ENCODE measurements at places on chromosomes 7 and 10.

- DNase-seq = no peak
Measured at GRCh38 chr10:95445223-95445836, 115.8 kb downstream of the SORBS1 start.

GRCh38 chr10:79475877-79476276, 30.5 kb upstream of the ZCCHC24 start:
- DNase-seq = no peak

- no peak for DNase-seq
Measured at GRCh38 chr10:36450380-36450779, 675.0 kb upstream of the ANKRD30A start.

DNA sequence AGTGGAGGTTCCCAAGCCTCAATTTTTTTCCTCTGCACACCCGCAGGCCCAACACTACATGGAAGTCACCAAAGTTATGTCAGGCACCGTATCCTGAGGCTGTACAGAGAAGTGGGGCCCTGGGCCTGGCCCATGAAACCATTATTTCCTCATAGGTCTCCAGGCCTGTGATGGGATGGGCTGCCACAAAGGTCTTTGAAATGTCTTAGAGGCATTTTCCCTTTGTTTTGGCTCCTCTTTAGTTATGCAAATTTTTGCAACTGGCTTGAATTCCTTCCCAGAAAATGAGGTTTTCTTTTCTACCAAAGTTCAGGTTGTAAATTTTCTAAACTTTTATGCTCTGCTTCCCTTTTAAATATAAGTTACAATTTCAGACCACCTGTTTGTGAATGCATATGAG, 365.2 kb downstream of the HGF start:
- no peak for DNase-seq

DNA sequence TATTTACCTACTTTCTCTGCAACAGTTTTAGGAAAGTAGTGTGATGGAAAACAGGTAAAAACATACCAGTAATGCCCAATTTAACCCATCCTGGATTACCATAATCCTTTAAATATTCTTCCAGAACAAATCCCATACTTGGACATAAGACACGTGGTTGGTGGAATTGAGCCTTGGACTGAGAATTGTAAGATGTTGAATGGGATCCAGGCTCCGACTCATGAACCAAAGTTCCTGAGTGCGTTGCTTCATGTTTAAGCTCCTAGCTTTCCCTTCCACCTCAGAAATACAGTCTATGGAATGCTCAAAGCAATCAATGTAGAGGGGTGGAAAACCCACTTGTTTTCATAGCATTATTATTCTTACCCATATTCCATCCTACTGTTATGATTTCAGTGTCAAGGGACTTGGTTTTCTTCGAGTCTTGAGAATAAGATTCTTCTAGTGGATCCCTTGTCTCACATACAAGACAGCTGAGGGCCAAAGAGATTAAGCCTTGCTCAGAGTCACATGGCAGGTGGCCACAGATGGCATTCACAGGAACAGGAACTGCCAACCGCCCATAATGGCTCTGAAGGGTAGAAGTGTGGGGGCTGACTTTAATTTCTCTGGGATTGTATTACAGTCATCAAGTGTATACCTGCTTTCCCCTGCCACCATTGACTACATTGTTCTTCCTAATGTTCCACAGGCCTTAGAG, 171.2 kb downstream of the GFRA1 start:
- DNase-seq = no peak

GRCh38 chr10:60170250-60170649, 219.4 kb downstream of the ANK3 start:
- DNase-seq = no peak

GRCh38 chr10:92855560-92855959, 7.2 kb downstream of the EXOC6 start:
- DNase-seq = no peak

DNA sequence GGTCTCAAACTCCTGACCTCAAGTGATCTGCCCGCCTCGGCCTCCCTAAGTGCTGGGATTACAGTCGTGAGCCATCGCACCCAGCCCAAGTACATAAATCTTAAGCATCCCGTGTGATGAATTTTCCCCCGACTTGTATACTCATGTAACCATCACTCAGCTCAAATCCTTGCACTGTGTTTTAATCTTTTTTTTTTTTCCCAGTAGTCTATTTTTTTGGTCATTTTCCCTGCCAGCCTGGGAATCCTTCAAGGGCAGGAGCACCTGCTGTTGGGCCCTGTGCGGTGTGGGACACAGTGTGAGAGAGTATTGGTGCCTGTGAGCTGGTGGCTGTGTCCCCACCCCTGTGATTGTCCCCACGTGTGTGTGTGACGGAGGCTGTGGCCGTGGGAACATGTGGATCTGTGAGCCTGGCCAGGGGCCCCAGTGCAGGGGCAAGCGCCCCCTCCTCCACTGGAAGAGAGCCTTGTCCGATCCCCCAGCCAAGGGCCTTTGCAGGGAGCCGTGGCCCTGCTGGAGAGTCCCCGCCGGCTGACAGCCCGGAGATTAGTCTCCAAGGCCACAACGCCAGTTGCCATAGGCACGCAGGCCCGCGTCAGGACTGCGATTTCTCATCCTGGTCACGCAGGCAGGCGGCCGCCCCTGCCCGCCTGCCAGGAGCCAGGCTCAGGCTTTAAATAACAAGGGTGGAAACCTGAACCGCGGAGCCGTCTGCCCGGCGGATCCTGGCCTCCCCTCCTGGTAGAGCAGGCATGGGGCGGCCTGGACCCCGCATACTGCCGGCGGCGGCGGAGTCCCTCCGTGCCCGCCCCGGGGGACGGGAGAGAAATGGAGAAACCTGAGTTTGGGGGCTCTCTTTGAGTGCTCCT, 26.5 kb downstream of the GTF2IRD1 start:
- no peak for DNase-seq

DNA sequence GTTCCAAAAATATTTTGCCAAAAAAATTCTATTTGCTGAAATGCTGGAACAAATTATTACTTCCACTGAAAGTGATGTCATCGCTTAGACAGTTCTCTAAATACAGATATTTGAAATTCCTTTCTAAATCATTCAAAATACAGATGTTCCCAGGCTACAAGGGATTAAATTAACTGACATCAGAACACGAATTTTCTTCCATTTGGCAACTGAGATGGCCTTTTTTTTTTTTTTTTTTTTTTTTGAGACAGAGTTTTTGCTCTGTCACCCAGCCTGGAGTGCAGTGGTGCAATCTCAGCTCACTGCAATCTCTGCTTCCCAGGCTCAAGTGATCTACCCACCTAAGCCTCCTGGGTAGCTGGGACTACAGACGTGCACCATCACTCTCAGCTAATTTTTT, 57.0 kb downstream of the P4HA1 start:
- DNase-seq = no peak

DNA sequence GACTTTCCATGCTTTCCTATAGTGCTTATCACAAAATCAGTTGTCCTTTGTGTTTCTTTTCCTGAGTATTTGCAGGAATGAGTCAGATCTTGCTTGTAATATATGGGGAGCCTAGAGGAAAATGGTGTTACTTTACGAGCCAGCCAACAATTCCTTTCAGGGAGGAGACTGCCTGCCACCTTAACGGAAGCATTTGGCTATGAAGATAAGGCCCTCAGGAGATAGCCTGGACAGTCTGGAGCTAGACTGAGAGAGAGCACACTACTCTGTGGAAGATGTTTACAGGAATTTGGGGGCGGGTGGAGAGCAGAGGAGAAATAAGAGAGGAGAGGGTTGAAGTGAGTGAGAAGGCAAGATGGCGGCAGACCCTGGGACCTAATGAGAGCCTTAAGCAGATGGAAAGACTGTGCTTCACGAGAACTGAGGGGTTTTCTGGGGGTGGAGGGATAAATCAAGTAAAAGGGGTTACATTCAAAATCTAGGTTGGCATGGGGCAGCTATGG, 126.3 kb downstream of the SNX10 start:
- no peak for DNase-seq

DNA sequence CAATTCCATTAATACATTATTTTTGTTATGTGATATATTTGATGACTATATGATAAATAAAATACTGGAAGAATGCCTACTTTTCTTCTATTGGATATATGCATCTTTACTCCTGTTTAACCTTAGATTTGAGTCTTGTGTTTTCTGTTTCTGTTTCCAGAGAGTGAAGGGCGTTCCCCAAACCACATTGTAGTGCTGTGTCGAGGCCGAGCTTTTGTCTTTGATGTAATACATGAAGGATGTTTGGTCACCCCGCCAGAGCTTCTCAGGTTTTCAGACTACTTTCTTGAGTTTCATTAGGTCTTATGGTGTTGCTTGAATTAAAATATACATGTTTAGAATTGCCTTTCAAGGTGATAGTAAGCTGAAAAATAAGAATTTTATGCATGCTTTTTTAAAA, 23.8 kb downstream of the CROT start:
- DNase-seq = no peak

- no peak for DNase-seq
Measured at GRCh38 chr10:113397047-113397446, 155.8 kb upstream of the HABP2 start.

DNA sequence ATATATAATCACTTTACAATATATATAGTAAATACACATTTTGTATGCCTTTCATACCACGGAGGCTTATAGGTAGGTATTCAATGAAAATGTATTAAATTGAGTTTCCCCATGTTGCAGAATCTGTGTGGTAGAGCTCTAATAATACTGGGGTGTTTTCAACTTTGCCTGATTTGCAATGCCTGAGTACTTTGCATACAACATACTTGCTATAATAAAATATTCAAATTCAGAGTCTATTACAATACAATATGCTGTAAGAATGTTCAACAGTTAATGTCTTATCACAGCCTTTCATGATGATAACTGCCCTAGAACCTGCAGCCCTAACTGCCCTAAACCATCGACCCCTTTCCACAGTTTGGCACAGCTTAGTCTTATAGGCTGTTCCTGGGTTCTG, 114.6 kb downstream of the DGKI start:
- DNase-seq = no peak

GRCh38 chr10:6200734-6201515, 1.8 kb upstream of the PFKFB3 start:
- DNase-seq = no peak

DNA sequence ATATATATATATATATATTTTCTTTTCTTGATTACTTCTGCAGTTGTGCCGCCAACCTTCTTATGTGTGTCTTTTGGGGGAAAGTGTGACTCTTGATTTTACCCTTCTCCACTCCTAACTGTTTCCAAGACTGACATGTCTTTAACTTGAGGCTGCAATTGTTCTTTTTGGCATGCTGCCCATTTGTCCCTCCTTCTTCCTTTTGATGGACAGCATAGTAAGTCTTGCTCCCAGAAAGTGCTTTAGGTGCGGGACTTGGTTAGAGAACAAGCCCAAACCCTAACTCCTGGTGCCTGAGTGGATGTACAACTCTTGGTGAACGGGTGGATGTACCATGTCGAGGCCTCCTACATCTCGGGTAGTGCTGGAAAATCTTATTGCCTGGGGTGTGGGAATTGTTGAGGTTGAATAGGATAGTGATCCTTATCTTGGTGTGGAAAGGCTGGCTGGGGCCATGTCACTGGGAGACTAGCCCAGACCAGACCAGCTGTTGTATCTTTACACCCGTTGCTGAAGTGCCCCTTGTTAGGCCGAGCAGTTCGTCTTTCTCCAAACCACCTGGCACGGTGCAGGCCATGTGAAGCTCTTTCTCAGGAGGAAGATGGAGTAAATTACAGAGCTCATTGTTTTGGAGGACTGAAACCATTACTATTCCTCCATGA, 16.3 kb downstream of the TCF7L2 start:
- DNase-seq = no peak

DNA sequence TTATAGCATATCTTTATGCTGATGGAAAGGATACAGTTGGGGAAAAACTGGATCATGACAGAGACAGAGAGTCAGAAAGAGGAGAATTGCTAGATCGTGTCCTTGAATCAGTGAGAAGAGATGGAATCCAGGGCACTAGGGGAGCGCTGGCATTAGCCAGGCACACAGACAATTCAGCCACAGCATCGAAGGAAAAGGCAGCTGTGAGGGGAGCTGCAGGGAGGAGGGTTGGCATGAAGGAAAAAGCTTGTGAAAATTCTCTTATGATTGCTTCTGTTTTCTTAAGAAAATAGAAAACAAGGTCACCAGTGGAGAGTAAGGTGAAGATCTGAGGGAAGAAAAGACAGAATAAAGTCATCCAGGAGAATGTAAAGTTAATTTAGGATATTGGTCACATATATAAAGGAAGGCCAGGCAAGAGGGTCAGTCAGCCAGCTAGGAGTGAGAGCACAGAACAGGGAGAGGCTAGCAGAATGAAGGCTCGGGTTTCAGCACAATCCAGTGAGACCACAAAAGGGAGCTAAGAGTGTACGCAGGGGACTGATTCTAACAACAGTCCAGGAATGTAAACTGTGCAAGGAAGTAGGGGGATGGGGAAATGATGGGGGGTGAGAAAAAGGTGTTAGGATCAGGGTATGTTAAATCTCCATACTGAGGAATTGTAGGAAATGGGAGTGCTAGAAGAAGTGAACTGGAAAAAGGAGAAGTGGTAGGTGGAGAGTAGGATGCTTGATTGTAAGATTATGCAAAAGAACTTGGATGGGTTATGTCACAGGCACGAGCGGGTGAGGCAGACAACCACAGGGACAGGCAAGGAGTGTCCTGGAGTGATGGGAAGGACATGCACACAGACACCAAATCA, 112.0 kb downstream of the RNF32 start:
- no peak for DNase-seq

DNA sequence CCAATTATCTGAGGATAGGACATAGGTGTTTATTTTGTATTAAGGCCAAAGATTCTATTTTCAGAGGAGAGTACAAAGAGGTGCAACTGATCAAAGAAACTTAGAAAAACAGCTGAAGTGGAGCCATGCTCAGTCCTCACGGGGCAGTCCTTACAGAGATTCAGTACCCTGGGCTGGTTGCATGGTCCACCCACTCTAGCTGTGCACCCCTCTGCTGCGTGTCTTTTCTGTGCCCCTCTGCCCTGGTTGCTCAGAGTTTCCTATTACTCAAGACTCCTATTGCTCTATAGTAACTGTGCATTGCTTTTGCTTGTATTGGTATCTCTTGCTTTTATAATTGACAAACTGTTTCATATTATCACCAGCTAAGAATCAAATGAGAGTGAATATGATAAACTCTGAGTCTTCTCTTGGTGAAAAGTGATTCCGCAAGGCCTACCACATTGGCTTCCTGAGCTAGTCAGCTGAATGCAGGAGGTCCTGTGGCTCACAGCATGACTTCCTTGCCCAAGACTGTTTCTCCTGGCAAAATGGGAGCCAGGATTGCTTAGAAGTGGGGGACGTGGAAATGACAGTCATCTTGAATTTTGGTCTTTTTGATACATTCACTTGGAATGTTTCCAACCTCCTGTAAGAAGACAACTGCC, 137.0 kb downstream of the GLCCI1 start:
- no peak for DNase-seq

- DNase-seq = no peak
Measured at GRCh38 chr10:124640538-124641231, 103.5 kb downstream of the FAM53B start.

DNA sequence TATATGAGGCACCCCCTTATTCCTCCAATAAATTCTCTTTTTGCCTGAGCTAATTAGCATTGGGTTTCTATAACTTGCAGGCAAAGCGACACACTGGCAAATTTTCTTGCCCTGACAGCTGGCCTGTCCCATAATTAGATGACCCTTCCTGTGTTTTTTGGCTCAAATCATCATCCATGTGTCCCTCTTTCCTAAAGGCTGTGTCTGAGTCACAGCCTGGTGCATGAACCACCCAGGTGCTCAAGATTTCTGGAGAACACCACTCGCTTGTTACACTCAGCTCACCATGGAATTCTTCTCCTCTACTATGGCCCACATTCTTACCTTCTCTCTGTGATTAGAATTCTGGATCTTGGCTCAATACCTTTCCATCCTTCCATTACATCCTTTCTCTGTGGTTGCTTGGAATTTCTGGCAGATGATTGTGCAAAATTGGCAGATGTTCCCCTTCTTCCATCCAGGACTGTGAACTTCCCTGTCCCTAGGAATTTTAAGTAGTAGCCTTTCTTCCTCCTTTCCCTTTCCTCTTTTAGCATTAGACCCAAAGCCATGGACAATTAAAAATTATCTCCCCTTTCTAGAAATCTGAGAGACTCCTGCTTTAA, 116.0 kb upstream of the ANKRD1 start:
- DNase-seq = no peak

Data from stimulated activated CD4-positive, alpha-beta T cell treated with anti-CD3 and anti-CD28 coated beads, Interleukin-1b, Interleukin-23, amount 100 ng/mL, for 24 hours (primary cell).